ENCODE measurements at places on chromosomes 2 and 18. TPM values are rescaled to one million over a fixed set of nuclear protein-coding genes. Genes with fewer than 3 reads are reported as not detected.

DNA sequence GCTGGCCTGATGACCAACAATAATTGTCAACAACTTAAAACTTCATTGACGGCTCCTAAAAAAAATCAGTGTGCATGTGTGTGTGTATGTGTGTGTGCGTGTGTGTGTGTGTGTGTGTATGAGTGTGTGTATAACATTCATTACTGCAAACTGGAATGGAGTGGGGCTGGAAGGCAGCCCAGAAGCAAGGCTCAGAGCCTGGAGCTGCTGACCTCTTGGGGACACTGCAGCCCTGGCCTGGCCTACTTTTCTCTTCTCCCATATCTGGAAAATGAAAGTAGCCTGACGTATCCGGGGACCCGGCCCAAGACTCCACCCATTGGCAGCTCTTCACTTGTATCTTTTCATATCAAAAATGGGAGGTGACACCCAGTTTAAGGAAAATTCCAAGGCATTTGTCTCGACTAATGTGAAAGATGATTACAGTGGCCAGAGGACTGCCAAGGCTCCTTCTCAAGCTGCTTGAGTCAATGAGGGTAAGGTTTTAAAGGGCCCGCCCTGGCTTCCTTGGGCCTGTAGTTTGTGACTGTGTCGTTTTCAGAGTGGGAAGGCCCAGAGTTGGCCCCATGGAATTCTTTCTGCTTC is 72.4 kb upstream of the IL1R1 start:
- DNase-seq: peak; percentile 86

- DNase-seq: no peak
These were observed 49.2 kb upstream of the CCDC150 start for GRCh38 chr2:196590286-196590685.

DNA sequence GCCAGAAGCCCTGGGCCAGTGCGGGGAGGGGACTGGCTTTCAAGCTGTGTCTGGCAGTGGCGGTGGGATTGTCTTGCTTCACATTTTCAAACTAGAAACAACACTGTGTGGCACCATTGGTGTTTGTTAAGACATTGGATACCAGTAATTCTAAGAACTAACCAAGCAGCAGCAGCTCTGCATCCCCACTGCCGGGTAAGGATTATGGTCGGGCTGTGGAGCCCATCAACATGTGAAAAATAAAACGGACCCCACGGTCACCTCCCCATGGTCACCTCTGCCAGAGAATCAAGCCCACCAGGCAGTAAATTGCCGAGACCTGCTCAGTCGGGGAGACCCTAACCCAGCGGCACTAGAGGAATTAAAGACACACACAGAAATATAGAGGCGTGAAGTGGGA is 65.3 kb downstream of the C18orf63 start:
- DNase-seq: no peak

Gene ALK
- total RNA-seq: 0.92 TPM

Gene ETAA1
- total RNA-seq: 20.4 TPM
